ENCODE measurements at places on chromosomes 11 and 22. TPM values are rescaled to one million over a fixed set of nuclear protein-coding genes. Genes with fewer than 3 reads are reported as not detected.

GRCh38 chr11:83571302-83571701, 285.1 kb upstream of the CCDC90B start:
- no peaks in the 10 kb centered on the region for H3K4me1 ChIP-seq
- no peak overlapping the region for H3K27ac ChIP-seq
- no peak for DNase-seq
- no peaks in the 10 kb centered on the region for H3K36me3 ChIP-seq
- no peaks in the 10 kb centered on the region for H3K27me3 ChIP-seq
- no peak overlapping the region for H3K4me3 ChIP-seq

GRCh38 chr11:59815754-59816153, 5.2 kb upstream of the MRPL16 start:
- no peak overlapping the region for H3K4me3 ChIP-seq
- H3K4me1 ChIP-seq: peaks cover 20% of the 10 kb centered on the region
- no peak for DNase-seq
- no peaks in the 10 kb centered on the region for H3K36me3 ChIP-seq
- no peaks in the 10 kb centered on the region for H3K27me3 ChIP-seq

DNA sequence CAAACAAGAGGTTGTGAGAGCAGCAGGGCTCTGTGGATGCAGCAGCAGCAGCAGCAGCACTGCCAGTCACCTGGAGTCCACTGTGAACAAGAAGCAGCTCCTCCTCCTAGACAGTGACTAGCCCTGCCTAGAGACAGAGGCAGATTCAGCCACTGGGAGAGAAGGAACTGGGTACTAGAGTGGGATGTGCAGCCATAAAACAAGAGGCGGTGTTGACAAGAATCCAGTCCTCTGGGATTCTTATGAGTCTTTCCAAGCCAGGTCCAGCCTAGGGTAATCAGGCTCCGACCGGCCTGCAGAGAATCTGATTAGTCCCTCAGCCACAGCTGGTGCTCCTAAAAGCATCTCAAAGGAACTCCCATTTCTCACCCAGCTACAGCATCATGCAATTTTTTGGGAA, 83.9 kb upstream of the USP47 start:
- peaks cover 4% of the 10 kb centered on the region for H3K27me3 ChIP-seq
- no peak overlapping the region for H3K4me3 ChIP-seq
- H3K36me3 ChIP-seq: no peaks in the 10 kb centered on the region
- no peak overlapping the region for H3K27ac ChIP-seq
- DNase-seq: no peak

DNA sequence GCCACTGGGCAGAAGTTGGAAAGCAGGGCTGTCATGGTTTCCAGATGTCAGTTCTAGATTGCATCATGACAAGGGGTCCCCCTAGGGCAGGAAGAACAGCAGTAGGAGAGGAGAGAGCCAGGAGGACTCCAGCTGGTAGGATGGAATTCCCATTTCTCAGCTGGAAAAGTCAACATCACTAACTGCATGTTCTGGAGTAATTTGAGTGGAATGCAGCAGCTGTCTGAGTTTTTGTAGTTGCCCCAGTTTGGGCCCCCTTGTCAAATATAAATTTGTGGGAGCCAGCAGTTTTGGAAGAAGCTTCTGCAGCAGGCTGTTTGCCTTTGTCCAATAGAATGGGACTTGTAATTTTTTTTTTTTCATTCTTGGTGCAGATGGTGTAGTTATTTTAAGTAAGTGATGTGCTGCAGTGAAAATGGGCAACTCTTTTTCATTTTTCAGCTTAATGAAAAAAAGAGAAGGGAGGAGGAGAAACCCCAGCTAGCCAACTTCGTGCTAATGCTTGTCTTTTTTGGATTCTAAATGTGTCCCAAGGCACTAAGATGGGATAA, 86.9 kb downstream of the LDLRAD3 start:
- no peak overlapping the region for H3K27ac ChIP-seq
- H3K4me1 ChIP-seq: no peaks in the 10 kb centered on the region
- no peaks in the 10 kb centered on the region for H3K27me3 ChIP-seq
- no peak for DNase-seq
- H3K4me3 ChIP-seq: no peak overlapping the region

GRCh38 chr11:43021466-43021865, 290.3 kb upstream of the API5 start:
- H3K27me3 ChIP-seq: no peaks in the 10 kb centered on the region
- no peaks in the 10 kb centered on the region for H3K36me3 ChIP-seq
- no peaks in the 10 kb centered on the region for H3K4me1 ChIP-seq
- no peak overlapping the region for H3K27ac ChIP-seq
- DNase-seq: no peak
- no peak overlapping the region for H3K4me3 ChIP-seq

The ADORA2A gene
- polyA plus RNA-seq: 14.8 TPM

All from spleen (tissue), 13 donors.